ENCODE measurements at places on chromosomes 5 and 9.

- no peak for DNase-seq
Measured at GRCh38 chr5:107888541-107888940, 217.8 kb upstream of the EFNA5 start.

- no peak for DNase-seq
Measured at GRCh38 chr5:30968971-30969370, 224.5 kb upstream of the CDH6 start.

DNA sequence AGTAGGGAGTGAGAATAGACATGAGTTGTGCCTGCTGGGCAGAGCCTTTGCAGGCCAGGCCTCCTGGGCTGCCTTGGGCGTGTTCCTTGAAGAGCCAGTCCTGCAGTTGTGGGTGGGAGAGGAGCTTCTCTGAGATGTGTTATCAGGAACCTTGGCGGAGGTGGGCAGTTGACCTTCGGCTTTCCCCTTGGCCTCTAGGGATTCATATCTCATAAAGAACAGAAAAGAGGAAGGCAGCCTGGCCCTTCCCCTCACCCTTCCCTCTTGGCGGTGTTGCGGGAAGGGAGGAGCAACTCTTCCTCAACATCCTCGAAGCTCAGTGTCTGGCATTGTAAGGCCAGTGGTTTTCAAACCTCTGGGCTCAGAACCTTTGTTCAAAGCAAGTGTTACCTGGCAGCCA lies 59.2 kb downstream of the DAPK1 start:
- no peak for DNase-seq

- DNase-seq = no peak
Measured at GRCh38 chr9:33099754-33100153, 23.3 kb upstream of the SMU1 start.

GRCh38 chr9:37292896-37293295 lies 129.6 kb upstream of the GRHPR start:
- no peak for DNase-seq

DNA sequence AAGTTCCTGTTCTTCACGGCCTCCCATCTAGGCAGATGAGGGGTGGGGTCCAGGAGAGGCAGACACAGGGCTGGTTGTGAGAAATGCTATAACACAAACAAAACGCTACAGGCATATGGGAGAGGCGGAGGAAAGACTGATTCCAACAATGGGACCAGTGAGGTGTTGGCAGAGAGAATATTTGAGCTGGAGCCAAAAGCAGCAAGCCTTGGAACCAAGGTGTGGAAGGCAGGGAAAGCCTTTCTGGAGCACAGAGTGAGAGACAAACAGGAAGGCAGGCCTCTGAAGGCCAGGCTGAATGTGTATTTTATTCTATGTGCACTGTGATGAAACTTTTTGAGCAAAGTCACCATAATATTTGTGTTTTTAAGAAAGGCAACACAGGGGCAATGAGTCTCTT lies 2.9 kb downstream of the ATPSCKMT start:
- DNase-seq = no peak

DNA sequence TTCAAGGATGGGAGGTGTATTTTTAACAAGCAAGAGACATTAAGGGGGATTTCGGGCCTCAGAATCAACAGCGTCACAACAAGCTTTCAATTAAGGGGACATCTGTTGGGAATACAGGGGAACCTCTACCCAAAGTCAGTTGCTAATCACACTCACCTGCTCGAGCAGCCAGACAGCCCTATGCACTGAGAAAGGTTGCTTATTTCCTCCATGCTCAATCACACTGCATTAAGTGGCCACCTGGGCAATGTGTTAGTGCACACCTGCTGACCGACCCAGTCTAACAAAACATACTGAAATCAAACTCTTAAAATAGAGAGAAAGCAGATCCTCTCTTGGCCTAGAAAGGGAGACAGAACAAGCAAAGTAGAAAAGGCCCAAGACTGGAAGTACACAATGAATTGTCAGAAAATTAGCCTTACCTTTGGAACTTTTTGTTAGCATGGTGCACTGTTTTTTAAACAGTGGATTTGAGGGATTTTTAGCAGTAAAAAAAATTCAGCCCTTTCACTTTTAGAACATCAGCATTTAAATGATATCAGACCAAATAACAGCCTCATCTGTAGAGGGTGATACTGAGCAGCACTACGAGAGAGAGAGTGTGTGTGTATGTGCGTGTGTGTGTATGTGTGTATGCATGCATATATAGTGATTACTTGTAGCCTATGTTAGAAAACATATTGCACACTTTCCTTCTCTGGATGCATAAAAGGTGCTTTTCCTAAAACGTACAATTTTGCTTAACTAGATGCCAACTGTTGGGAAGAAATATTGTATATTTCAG lies 1118.6 kb upstream of the DMAC1 start:
- DNase-seq = no peak

Data from stimulated activated CD8-positive, alpha-beta memory T cell treated with anti-CD3 and anti-CD28 coated beads, Interleukin-4, amount 100 ng/mL, for 48 hours (primary cell).